ENCODE measurements at places on chromosomes 16 and 17.

- DNase-seq = no peak
These were observed 19.0 kb upstream of the CALB2 start for GRCh38 chr16:71339236-71340171.

GRCh38 chr17:78430892-78431691 is 52.6 kb downstream of the PGS1 start:
- DNase-seq = no peak

DNA sequence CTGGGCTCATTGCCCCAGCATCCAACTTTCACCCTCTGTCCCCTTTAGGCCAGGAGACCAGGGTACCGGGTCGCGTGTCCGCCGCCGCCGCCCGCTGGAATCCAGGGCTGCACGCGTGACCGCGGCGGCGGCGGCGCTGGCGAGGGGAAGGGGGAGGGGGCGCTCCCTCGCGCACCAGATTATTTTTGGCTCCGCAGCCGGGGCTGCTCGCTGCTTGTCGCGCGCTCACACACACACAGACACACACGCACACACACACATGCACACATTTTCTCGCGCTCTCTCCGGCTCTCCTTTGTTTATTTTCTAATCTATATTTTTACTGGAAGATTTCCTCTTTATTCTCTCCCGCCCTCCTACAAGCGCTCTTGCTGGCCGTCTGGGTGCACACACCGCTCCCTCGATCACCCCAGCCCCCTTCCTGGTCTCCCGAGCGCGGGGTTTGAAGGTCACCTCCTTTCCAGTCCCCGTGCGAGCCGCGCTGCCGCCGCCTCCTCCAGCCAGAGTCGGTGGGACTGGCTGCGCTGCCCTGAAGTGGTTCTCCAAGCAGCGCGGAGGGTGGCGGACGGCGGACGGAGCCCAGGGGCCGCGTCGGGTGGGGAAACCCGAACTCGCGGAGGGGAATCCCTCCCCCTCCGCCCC is 921.4 kb upstream of the EEF2KMT start:
- no peak for DNase-seq

DNA sequence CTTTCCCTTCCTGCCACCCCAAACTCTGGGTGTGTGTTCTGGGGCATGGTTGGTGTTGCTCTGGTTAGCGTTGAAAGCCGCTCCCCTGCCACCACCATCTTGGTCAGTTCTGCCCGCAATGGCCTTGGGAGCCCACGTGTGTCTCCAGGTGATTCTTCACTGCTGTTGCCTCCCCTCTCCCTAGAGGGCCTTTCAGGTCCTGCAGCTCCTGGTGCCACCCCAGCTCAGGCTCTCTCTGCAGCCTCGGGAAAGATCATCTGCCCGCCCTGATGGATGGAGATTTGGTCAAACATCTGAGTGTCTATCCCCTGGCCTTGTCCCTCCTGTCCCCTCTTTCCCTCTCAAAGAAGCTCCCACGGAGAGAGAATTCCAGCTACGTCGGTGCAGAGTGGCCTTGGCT is 241.3 kb downstream of the RBFOX3 start:
- DNase-seq = no peak

GRCh38 chr16:51154271-51155171 is 3.5 kb upstream of the SALL1 start:
- DNase-seq = no peak

DNA sequence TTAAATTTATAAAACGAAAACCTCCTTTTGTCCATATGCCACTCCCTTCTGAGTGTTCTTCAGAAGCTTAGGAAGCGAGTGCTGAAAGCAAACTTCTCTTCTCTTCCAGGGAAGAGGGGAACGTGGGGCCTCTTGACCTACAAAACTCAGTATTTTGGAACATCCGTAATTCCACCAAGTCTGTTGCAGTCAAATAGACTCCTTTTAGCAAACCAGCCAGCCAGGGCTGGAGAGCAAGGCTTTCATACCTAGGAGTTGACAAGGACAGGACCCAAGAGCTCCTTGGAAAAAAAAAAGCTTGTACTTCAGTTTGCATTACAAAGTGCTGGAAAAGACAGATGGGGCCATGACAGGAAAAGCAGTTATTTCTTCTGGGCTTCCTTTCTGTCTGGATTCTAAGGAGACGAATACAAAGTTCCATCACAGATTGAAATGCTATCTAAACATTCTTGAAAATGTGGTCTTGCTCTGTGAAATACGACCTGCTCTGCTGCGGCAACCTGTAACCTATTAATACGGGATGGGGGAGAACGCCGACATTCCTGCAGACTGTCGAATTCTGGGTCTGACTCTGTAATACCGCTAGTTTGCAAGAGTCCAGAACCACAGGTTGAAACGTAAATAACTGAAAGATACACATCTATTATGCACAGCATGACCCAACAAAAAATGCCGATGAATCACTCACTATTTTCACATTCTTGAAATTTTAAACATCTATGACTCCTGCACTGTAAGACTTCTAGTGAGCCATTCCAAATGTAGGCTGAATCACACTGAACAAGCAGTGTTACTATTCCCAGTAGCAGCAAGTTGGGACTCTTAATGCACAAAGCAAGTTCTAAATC is 20.6 kb downstream of the VPS53 start:
- DNase-seq = peak; percentile 97

DNA sequence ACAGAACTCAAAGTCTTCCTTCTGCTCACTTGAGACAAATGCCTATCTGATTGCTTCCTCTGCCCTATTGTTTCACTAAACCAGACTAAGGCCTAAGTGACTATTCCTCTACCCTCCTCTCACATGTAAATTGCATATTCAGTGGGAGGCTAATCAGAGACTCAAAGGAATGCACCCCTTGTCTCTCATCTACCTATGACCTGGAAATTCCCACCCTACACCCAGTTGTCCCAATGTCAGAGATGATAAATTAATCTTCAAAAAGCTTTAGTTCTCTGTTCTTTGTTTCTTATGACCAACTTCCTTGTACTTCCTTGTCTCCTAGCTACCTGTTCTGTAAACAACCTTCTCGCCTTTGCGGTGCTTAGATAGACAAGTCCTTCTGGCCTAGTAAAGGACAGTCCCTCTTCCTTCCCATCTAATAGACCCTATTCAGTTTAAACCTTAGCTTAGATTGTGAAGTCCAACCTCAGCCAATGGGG is 76.0 kb downstream of the EMP2 start:
- no peak for DNase-seq

GRCh38 chr16:63613701-63614100 is 1508.2 kb downstream of the CDH11 start:
- peak; percentile 8 for DNase-seq

GRCh38 chr17:38616361-38616760 is 10.6 kb upstream of the SRCIN1 start:
- no peak for DNase-seq

- DNase-seq = no peak
These were observed 5.9 kb upstream of the BAIAP3 start for GRCh38 chr16:1327619-1327947.

DNA sequence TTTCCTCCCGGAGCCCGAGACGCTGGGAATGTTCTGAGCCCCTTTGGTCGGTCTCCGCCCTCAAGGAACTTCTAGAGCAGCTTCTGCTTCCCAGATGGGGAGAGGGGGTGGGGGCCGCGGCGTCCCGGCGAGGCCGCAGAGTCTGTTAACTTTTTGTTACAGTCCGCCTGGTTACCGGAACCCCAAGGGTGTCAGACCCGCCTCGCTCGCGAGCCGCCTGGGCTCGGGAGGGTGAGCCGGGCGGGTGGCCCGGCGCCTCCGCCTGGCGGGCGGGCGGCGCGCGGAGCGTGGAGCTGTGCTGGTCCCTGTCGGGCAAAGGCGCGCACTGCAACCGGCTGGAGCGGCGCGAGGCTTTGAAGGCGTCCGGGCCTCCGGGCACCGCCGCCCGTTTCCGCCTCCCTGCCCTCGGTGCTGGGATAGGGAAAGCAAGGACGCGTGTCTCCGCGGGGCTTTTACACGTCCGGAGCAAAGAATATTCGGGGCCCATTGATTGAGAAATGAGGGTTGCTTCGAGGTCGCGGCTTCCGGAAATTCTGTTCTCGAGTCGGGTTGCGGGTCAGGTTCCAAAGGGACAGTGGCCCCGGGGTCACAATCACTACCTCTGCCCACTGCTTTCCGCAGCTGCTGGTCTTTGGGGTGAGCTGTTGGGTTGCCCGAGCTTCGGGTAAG is 1.7 kb downstream of the HS3ST3B1 start:
- peak; percentile 84 for DNase-seq

DNA sequence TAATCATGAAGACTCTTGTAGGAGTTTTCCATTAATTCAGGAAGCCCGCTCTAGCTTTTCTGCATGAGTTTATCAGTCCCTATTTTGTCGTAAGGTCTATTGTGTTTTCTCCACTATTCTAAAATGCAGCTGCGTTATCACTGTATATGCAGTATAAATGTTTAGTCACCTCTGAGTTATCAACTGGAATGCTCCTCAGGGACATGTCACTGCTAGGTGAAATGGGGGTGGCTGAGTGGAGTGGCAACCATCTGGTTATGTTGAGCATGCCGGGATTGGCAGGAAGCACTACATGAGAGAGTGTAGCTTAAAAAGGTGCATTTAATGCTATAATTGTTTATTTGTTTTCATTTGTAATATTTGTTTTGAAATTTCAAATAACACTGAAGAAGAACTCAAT is 285.2 kb upstream of the ELAC2 start:
- DNase-seq = no peak

GRCh38 chr17:1861391-1862010 is 31.7 kb downstream of the RPA1 start:
- no peak for DNase-seq

DNA sequence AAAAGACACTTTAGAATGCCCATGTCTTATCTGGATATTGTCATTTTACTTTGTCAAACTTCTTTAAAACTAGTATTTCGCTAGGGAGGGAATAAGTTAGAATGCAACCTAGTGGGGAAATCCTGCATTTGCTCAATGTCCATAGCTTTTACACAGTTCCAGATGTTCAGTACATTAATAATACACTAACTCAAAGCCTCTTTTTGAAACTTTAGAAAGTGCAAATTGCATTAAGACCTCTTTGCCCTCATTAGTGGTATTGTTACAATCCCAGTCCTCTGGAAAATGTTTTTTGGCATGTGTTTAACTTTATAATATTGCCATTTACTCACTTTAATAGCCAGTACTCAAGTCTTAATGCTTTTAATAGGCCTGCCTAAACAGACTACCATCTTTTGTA is 106.8 kb downstream of the BRIP1 start:
- DNase-seq = no peak

- no peak for DNase-seq
These were observed 78.7 kb downstream of the ZDHHC7 start for GRCh38 chr16:84932681-84933080.

GRCh38 chr16:70737377-70738082 is 51.7 kb upstream of the MTSS2 start:
- peak; percentile 59 for DNase-seq

DNA sequence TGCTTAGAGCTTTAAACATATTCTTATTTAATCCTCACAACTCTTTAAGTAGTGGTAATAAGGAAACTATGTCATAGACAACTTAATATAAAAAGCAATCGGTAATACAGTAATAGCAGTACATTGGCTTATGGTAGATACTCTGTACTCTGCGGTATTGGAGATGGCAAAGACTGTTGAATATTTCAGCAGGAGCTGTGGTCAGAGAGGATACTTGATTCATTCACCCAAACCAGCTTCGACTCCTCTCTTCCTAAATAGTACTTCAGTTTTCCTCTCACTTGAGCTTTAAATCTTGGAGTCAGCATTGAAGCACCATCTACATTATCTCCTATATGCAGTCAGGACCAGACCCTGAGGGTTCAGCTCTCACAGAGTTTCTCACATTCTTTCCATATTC is 169.3 kb downstream of the CYB561 start:
- peak; percentile 26 for DNase-seq

DNA sequence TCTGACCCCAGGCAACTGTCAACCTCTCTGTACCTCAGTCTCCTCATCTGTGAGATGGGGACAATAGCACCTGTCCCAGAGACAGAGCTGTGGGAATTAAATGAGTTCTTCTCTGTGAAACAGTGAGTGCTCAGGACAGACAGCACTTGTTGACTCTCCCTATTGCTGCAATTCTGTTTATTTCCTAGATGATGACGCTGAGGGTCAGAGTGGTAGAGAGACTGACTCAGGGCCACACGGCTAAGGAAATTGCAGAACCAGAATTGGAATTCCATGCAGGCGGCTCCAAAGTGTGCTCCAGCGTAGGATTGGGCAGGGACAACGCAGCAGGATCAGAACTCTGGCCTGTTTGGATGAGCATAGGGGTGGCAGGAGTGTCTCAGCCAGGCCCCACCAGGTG is 302.2 kb downstream of the C16orf95 start:
- DNase-seq = peak; percentile 16

- no peak for DNase-seq
These were observed 511.5 kb downstream of the TOX3 start for GRCh38 chr16:52035436-52035835.

DNA sequence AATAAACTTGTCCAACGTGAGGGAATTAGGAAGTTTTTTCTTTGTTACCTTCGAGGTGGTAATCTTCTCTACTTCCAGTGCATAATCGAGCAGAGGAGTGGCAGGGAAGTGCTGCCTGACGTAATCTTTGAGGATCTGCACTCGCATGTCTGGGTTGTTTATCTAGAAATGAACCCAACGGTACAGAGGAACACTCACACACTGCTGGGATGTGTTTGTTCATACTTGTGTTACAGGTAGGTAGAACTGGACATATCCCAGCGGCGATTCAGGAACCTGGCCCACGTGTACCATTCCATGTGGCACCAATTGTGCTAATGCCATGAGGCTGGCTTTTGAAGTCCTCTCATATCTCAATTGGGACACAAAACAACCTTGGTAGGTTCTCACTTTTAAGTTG is 4.2 kb upstream of the KLHL11 start:
- no peak for DNase-seq

DNA sequence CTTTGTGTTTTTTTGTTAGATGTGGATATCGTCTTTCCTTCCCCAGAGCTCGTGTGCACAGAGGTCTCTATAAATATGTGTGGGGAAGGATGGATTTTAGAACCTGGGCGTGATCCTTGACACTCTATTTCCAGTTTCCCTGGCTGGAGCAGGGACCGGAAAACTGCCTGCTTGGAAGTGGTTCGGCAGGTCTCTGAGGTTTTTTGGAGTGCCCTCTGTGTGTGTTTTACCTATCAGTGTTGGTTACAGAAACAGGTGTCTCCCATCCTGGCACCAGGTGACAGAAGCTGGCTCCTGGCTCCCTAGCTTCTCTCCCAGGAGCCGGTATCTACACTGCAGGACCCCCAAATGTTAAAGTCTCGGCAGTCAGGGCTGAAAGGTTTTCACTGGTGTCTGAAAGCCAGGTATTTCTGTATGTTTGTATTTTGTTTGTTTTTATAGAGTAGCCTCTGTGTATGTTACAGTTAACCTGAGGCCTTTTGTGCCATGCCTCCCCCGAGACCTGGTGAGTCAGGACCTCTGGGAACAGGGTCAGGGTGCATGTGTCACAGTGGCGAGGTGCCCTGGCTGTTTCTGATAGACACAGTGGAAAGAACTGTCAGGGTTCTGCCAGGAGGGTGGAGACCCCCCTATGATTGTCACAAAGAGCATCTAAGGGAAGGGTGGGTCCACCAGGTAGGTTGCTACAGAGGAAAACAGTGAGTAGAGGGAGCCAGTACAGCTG is 31.3 kb downstream of the ZC3H18 start:
- no peak for DNase-seq

GRCh38 chr17:79046916-79047280 is 22.9 kb downstream of the C1QTNF1 start:
- DNase-seq = no peak

DNA sequence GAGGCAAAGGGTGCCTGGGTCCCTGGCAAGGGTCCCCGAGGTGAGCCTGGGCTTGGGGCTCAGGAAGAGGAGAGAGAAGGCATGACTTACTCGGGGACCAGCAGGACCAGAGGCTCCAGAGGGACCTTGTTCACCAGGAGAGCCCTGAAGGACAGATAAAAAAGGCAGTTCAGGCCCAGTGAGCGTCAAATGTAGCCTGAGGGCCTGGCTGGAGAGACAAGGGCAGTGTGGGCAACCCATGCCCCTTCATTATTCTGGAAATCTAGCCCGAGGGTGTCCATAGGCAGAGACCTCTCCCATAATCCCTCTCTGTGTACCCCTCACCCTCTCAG is 14.1 kb downstream of the COL1A1 start:
- DNase-seq = peak; percentile 75
